ENCODE measurements at places on chromosomes 4 and X.

- no peak for DNase-seq
Measured at GRCh38 chr4:155711556-155711955, 44.9 kb downstream of the GUCY1A1 start.

GRCh38 chr4:113977526-113977855 is 2.0 kb downstream of the ARSJ start:
- no peak for DNase-seq

- DNase-seq: no peak
Measured at GRCh38 chrX:85024044-85024443, 20.4 kb downstream of the APOOL start.

DNA sequence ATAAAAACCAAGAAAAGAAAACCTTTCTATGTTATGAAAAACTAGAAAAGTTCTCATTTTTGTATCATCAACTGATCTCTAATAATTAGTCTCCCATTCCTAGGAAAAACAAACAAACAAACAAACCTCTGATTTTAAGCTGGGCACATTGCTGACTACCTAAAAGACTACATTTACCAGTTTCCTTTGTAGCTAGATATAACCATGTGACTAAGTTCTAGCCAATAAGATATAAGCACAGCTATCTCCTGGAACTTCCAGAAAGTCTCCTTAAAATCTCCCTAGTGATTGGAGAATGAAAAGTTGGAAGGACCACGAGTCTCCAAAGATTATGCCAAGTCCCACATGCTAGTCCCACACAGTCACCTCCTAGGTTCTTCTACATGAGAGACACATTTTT is 108.9 kb downstream of the NR3C2 start:
- no peak for DNase-seq

DNA sequence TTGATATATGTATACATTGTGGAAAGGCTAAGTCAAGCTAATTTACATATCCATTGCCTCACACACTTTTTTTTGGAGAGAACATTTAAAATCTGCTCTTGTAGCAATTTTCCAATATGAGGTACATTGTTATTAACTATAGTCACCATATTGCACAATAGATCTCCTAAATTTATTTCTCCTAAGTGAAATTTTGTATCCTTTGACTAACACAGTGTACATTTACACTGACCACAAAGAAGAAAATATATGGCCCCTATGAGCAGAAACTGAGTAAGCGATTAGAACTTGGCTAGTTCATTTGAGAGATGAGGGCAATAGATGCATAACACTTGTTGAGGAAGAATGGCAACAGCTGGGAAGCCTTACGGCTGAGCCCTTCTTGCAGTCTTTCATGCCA is 20.3 kb upstream of the GUCY1B1 start:
- DNase-seq: no peak

GRCh38 chr4:138736362-138736761 is 279.2 kb upstream of the NOCT start:
- DNase-seq: no peak

DNA sequence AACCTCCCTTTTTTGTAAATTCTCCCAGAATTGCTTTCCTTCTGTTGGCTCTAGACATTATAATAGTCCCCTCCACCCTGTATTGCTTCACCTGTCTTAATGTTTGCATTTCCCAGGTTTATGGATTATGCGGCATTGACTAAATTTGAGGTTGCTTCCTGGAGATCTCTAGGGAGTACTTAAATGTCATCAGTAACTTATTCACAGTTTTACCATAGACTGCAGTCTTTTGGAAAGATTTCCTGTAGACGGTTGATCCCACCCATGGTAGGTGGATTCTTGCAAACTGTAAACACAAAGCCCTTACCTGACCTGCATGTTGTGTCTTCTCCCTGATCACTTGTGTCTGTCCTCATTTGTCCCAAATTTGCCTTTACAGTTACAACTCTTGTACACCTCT is 6.2 kb upstream of the NOX1 start:
- DNase-seq: no peak

GRCh38 chr4:23260511-23260910 is 567.8 kb downstream of the GBA3 start:
- DNase-seq: no peak

DNA sequence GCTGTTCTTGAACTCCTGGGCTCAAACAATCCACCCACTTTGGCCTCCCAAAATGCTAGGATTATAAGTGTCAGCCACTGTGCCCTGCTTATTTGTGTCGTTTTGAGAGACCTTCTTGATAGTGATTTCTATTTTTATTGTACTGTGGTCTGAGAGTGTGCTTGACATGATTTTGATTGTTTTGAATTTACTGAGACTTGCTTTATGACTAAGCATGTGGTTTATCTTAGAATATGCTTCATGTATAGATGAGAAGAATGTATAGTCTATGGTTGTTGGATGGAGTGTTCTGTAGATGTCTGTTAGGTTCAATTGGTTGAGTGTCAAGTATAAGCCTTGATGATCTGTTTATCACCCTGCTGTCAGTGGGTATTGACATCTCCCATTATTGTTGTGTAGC is 789.3 kb downstream of the IL1RAPL1 start:
- no peak for DNase-seq

Data from CD4-positive, alpha-beta T cell treated with Interleukin-4 for 1 hour (primary cell).